ENCODE measurements at places on chromosomes 11 and 22. TPM values are rescaled to one million over a fixed set of nuclear protein-coding genes. Genes with fewer than 3 reads are reported as not detected.

GPHA2 gene
- total RNA-seq, result not detected

OR51B4 gene
- total RNA-seq, result 0.98 TPM

PAAF1 gene
- total RNA-seq, result 36.6 TPM

SLC22A8 gene
- not detected for total RNA-seq

DNA sequence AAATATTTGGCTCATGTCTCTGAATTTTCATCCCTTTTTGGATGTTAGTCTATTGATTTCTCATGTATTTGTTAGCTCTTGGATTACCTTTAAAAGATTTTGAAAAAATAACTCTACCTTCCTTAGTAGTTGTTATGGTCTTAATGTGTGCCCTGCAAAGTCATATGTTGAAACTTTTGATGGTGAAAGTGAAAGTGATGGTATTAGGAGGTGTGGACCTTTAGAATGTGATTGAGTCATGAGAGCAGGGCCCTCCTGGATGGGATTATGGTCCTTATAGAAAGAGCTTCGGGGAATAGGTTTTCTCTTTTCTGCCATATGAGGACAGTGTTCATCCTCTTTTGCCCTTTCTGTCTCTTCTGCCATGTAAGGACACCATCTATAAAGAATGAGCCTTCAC is 33.6 kb upstream of the MPPED2 start:
- DNase-seq, result no peak
- H3K4me3 ChIP-seq, result no peak overlapping the region
- H3K36me3 ChIP-seq, result no peaks in the 10 kb centered on the region
- no peak overlapping the region for H3K27ac ChIP-seq
- H3K4me1 ChIP-seq, result no peaks in the 10 kb centered on the region

GRCh38 chr11:71991494-71991893 is 7.2 kb upstream of the IL18BP start:
- no peaks in the 10 kb centered on the region for H3K27me3 ChIP-seq
- H3K4me3 ChIP-seq, result no peak overlapping the region
- H3K36me3 ChIP-seq, result no peaks in the 10 kb centered on the region

DNA sequence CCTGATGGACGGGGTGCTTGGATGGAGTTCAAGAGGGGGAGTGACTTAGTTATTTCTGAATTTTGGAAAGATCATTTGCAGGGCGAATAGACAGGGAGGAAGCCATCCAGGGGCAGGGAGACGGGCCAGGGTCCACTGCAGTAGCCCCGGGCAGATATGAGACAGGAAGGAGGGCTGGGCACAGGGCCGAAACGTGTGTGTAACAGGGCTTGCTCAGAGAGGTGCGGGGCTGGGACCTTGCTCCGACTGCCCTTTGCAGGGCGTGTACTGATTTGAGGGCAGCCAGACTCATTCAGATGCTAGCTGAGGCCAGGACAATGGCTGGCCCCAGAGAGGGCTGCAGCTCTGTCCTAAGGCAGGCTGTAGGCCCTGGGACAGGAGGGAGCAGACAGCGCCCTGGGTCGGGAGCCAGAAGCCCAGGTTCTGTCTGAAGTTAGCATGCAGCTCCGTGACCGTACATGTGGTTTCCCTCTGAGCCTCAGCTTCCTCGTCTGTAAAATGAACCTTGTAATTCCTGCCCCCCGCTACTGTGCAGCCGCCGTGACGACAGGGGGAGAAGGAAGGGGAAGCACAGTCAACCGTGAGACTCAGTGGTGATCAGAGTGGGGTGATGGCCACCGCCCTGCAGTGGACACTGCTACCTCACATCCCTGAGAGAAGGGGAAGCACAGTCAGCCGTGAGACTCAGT is 103.4 kb downstream of the PHF21B start:
- no peaks in the 10 kb centered on the region for H3K36me3 ChIP-seq
- H3K4me1 ChIP-seq, result no peaks in the 10 kb centered on the region
- DNase-seq, result no peak
- no peak overlapping the region for H3K27ac ChIP-seq
- H3K4me3 ChIP-seq, result no peak overlapping the region

- H3K4me1 ChIP-seq, result no peaks in the 10 kb centered on the region
- no peaks in the 10 kb centered on the region for H3K27me3 ChIP-seq
- H3K27ac ChIP-seq, result no peak overlapping the region
- DNase-seq, result peak; percentile 53
Measured at GRCh38 chr11:5280582-5281102, 10.9 kb upstream of the HBE1 start.

DNA sequence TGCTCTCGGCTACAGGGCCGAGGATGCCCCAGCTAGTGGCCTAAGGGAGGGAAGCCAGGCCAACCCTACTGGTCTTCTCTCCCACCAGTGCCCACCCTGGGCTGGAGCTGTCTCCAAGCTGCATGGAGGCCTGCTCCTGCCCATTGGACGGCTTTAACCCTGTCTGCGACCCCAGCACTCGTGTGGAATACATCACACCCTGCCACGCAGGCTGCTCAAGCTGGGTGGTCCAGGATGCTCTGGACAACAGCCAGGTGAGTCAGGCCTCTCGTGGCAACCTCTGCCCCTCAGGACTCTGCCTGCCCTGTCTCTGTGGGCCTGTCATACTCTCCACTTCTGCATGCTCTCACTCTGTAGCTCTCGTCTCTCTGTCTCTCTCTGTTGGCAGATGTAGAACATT is 44.1 kb upstream of the TPBGL start:
- peaks cover 5% of the 10 kb centered on the region for H3K36me3 ChIP-seq
- H3K27me3 ChIP-seq, result no peaks in the 10 kb centered on the region
- H3K27ac ChIP-seq, result no peak overlapping the region

DNA sequence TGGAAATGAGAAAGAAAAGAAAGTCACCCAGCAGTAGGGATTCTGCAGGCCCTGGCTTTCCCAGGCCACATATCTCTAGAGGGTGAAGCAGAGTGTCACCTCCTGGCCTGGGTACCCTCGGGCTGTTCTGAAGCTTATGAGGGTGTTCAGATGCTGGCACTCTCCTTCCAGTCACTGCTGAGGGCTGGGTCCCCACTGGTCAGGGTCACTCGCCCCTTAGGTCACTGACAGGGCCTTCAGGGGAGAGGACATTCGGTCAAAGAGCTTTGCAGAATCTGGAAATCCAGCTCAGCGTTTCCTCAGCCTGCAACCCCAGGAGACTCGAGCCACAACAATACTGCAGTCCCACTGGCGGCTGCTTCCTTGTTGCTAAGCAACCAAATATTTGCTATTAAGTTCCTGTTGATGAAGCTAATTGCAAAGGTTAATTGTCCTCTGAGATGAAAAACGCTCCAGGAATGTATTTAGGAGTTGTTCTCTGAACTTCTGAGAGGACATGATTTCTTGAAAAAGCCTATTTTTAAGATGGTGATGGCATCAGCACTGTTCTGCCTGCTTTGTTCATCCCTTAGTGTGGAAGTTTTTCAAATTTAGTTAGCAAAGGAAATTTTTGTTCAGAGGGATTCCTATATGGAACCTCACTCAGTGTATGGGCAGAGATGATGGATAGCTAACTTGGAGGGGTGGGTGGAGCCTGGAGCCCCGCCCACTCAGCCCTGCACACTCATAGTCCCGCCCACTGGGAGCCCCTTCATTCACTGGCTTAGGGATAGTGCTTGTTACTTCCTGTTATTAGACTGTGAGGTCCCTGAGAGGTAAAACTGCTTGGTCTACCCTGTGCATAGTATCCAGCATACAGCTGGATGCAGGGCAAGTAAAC is 109.2 kb downstream of the CSNK2A3 start:
- H3K36me3 ChIP-seq, result no peaks in the 10 kb centered on the region
- no peak overlapping the region for H3K4me3 ChIP-seq
- peaks cover 27% of the 10 kb centered on the region for H3K4me1 ChIP-seq
- no peak for DNase-seq
- no peaks in the 10 kb centered on the region for H3K27me3 ChIP-seq
- peak overlapping the region; percentile 25 for H3K27ac ChIP-seq

DNA sequence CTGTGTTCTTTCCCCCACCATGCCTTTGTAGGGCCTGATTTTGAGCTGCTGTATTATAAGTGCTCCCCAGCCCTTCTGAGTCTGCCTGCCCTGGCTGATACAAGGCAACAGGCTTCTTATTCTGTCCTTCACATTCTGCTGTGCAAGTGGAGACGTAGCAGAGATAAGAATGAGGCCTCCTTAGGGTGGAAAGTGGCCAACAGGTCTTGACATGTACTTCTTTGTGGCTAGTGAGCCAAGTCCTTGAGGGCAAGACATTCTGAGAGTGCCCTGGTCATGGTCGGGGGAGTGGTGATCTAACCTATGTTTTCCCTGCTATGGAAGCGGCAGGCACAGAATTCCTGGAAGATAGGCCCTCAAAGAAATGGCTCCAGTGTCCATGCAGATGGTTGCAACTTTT is 235.7 kb upstream of the CADM1 start:
- H3K4me1 ChIP-seq, result no peaks in the 10 kb centered on the region
- no peak overlapping the region for H3K27ac ChIP-seq
- no peaks in the 10 kb centered on the region for H3K27me3 ChIP-seq
- DNase-seq, result no peak
- H3K4me3 ChIP-seq, result no peak overlapping the region

DNA sequence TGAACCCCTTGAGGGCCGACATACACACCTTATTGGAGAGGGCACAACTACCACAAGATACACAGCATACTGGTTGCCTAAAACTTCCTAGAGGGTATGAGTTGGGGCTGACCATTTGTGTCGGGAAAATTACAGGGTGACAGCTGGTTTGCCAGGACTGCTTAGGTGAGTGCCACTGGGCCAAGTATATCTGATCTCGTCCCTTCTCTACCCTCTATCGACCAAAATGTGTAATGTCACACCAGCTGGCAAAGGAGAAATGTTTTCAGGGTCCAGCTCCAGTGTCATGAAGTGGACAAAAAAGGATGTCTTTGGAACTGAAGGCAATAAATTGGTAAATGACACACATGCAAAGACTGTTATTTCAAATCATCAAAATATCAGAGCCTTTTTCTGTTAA is 126.1 kb downstream of the PGR start:
- H3K27ac ChIP-seq, result no peak overlapping the region
- H3K4me1 ChIP-seq, result no peaks in the 10 kb centered on the region
- no peaks in the 10 kb centered on the region for H3K36me3 ChIP-seq
- no peak for DNase-seq

- no peaks in the 10 kb centered on the region for H3K27me3 ChIP-seq
- H3K27ac ChIP-seq, result no peak overlapping the region
- no peaks in the 10 kb centered on the region for H3K4me1 ChIP-seq
Measured at GRCh38 chr11:104891135-104891534, 7.1 kb downstream of the CASP12 start.

- DNase-seq, result no peak
- no peaks in the 10 kb centered on the region for H3K36me3 ChIP-seq
- H3K27me3 ChIP-seq, result peaks cover 15% of the 10 kb centered on the region
Measured at GRCh38 chr11:3189886-3190583, 24.9 kb upstream of the OSBPL5 start.

DNA sequence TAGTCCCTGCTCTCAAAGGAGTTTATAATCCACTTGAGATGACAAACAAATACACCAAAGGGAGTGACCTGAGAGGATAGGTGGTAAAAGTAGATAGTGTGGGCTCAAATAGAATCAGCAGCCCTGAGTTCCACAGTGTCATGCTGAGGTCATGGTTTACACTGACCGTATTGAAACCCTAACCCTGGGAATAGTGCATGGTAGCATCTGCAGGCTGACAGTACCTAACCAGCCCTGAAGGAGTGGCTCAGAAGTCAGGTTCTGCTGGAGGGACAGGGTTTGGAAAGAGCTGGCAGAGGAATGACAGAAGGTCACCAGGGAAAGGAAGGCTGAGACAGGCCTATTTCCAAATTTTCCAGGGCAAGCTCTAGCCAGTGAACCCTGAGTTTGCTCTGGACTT is 9.2 kb upstream of the TMPRSS5 start:
- no peak overlapping the region for H3K4me3 ChIP-seq
- H3K36me3 ChIP-seq, result no peaks in the 10 kb centered on the region
- no peak overlapping the region for H3K27ac ChIP-seq
- peaks cover 12% of the 10 kb centered on the region for H3K4me1 ChIP-seq
- H3K27me3 ChIP-seq, result no peaks in the 10 kb centered on the region

GRCh38 chr11:4975436-4975835 is 19.2 kb upstream of the OR51L1 start:
- no peaks in the 10 kb centered on the region for H3K4me1 ChIP-seq
- DNase-seq, result no peak
- H3K36me3 ChIP-seq, result no peaks in the 10 kb centered on the region
- no peaks in the 10 kb centered on the region for H3K27me3 ChIP-seq
- H3K27ac ChIP-seq, result no peak overlapping the region

- peaks cover 40% of the 10 kb centered on the region for H3K4me1 ChIP-seq
- no peaks in the 10 kb centered on the region for H3K36me3 ChIP-seq
- H3K27ac ChIP-seq, result no peak overlapping the region
- no peak overlapping the region for H3K4me3 ChIP-seq
- no peak for DNase-seq
- no peaks in the 10 kb centered on the region for H3K27me3 ChIP-seq
Measured at GRCh38 chr11:64186492-64187165, 658 bp downstream of the STIP1 start.

GRCh38 chr11:31856248-31856647 is 45.1 kb upstream of the PAX6 start:
- no peak for DNase-seq
- no peaks in the 10 kb centered on the region for H3K4me1 ChIP-seq
- H3K27me3 ChIP-seq, result no peaks in the 10 kb centered on the region
- no peak overlapping the region for H3K27ac ChIP-seq

DNA sequence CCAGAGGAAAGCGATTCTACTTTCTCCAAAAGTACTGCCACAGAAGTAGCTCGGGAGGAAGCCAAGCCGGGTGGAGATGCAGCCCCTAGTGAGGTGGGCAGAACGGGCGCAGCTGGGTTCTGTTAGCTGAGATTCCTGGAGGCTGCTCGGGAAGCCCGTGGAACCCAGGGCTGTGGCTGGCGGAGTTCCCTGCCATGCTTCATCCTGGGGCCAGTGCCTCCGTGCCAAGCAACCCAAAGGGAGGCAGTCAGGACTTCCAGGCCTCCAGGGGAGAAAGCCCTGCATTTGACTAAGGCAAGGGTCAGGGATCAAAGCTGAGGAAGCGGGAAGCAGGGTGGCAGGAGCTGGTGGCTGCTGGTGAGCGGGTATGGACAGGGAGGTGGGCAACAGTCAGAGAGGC is 6.7 kb upstream of the TRMU start:
- no peaks in the 10 kb centered on the region for H3K36me3 ChIP-seq
- H3K4me3 ChIP-seq, result no peak overlapping the region
- H3K4me1 ChIP-seq, result no peaks in the 10 kb centered on the region
- H3K27me3 ChIP-seq, result no peaks in the 10 kb centered on the region
- no peak for DNase-seq

Measured in tibial nerve (tissue), 4 donors.